Stimulated activated CD4-positive, alpha-beta T cell treated with anti-CD3 and anti-CD28 coated beads, Interleukin-1b, Interleukin-23, amount 100 ng/mL, for 48 hours (primary cell): ENCODE measurements at places on chromosomes 16 and 17.

- DNase-seq = no peak
Observed at GRCh38 chr16:84423416-84423837, 55.1 kb downstream of the ATP2C2 start.

- no peak for DNase-seq
Observed at GRCh38 chr16:58678716-58679115, 5.9 kb downstream of the SLC38A7 start.

GRCh38 chr17:38554430-38555350 lies 51.1 kb downstream of the SRCIN1 start:
- no peak for DNase-seq

GRCh38 chr16:25390761-25391160 lies 133.1 kb upstream of the ZKSCAN2 start:
- DNase-seq = no peak

DNA sequence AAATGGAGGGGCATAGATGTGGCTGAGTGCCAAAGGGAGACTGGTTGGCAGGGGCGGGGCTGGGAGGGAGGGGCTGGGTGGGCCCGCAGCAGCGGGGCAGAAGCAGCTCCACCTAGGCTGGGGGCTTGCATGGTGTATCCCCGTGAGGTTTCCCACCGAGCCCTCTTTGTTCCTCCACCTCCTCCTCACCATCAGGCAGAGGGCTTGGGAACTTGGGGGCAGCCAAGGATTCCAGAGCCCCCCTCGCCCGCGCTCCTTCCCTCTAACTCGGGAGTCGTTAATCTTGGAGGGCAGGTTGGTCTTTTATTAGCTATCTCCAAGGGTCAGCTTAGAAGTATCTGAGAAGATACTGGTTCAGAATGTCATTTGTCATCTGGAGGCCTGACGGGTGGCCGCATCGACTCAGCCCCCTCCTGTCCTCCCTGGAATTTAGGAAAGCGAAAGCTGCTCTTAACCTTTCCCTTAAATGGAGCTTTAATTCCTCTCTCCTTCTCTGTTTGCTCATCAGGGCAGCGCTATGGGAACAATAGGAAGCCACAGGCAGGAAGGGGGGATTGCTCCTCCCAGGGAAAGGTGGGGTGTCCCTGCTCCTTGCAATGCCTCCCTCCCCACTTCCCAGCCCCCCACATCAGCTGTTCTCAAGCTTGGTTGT lies 274.3 kb upstream of the XYLT1 start:
- no peak for DNase-seq
